Fibroblast of skin of left biceps (primary cell): ENCODE measurements at places on chromosomes 5 and 9.

- DNase-seq, result no peak
These were observed 228.0 kb upstream of the ADAMTSL1 start for GRCh38 chr9:18245911-18246310.

- no peak for DNase-seq
These were observed 467.8 kb downstream of the TMEM232 start for GRCh38 chr5:110258460-110259216.

- no peak for DNase-seq
These were observed 59.3 kb downstream of the GALNT10 start for GRCh38 chr5:154249826-154250225.

DNA sequence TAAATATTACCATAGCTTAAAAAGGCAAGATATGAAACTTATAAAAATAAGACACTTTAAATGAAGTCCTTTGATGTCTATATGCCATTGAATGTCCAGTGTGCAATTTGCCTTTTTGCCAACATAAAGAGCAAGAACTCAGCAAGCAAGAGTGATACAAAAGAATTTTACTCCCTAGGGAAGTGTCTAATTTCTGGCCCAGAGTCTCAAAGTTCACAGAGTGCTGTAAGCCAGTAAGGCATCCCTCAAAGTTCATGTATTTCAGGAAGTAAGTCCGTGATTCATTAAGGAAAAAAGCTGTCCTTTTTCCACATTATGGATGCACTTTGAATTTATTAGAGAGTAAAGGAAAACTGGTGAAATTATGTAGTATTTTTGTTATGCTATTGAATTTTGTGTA is 185.2 kb downstream of the CCDC171 start:
- no peak for DNase-seq

- no peak for DNase-seq
These were observed 563.9 kb downstream of the HTR1A start for GRCh38 chr5:63398346-63398745.

DNA sequence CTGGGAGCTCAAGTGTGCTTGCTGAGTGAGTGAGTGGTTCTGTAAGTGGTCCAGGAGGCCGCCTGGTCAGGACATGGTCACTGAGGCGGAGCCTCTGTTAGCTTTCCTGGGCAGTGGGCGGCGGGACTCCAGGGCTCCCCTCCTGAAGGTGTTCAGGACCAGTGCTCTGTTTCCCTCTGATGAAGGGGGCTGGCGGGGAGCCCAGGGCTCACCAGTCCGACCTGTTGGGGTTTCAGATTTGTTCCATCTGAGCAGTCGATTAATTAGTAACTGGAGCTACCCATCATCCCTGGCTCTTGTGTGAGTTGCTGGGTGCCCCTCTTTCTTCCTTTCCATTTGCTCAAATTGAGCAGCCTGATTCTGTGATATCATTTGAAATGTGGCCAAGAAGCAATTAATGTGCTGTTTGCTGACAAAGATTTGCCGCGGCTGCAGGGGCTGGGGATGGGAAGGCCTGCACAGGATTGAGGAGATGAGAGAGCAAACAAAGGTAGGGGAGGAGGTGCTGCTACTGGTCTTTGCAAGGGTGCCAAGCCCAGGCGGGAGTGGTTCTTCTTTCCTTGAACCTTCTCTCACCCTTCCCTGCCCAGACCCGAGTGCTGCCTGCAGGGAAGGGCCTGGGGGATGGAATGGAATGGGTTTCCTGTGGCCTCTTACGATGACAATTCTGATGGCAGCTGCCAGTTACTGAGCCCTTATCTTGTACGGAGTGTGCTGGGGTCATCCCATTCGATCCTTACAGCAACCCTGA is 92.8 kb upstream of the PITX1 start:
- no peak for DNase-seq

DNA sequence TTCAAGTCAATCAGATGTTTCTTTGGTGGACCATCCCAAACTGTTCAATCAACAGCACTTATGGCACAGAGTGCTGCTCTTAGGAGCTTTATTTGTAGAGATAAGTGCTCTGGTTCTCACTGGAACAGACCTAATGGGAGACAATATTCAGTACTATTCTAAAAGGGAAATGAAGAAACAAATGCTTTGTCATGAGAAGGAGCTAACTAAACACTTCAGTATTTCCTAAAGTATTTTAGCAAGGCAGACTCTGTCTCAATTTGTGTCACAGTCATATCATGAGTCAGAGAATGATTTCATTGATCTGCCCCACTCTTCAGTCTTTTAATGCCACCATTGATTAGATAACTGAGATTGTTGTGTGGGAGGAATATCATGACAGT is 175.3 kb downstream of the SLF1 start:
- DNase-seq, result no peak

DNA sequence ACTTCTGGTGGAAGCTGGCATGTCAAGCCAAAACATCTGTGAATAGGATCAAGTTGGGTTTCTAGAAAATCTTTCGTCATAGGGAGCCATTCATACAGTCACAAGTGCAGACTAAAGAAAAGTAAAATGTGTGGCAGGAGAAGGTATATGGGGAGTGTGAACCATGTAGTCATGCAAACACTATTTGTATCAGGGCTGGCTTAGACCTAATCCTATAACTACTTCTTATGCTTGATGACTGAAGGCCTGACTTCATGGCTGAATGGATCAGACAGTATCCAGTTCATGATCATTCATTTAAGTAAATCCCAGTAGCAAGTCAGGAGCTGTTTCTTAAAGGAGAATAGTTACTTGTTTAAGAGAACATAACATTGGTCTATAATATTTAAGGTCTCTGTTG is 63.8 kb upstream of the DAPK1 start:
- no peak for DNase-seq

DNA sequence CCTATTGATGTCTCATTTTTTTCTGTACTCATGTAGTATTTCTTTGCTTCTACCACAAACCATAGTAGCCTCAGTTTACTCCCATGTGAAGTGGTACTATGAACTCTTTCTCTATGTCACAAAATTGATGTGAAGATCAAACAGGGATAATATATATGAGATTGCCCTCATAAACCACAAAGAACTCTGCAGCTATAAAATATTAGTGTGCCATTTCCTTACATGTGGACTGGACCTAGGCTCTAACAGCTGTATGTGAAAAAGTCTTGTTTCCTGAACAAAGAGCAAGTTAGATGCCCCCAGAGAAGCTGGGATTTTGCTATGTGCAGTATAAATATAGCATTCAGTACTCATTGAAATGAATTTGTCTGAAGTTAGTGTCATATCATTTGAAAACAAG is 412.6 kb upstream of the ADAMTSL1 start:
- DNase-seq, result no peak

GRCh38 chr5:79931409-79931808 is 59.7 kb downstream of the MTX3 start:
- DNase-seq, result no peak

GRCh38 chr9:99607842-99608448 is 213.7 kb upstream of the NR4A3 start:
- DNase-seq, result no peak

- no peak for DNase-seq
These were observed 49.0 kb downstream of the ZNF462 start for GRCh38 chr9:106911951-106912350.

GRCh38 chr9:136710543-136710942 is 1.8 kb upstream of the DIPK1B start:
- no peak for DNase-seq

- DNase-seq, result no peak
These were observed 4.2 kb downstream of the CTXN3 start for GRCh38 chr5:127652952-127653611.

- DNase-seq, result no peak
These were observed 14.2 kb upstream of the TTLL11 start for GRCh38 chr9:122107291-122107805.

DNA sequence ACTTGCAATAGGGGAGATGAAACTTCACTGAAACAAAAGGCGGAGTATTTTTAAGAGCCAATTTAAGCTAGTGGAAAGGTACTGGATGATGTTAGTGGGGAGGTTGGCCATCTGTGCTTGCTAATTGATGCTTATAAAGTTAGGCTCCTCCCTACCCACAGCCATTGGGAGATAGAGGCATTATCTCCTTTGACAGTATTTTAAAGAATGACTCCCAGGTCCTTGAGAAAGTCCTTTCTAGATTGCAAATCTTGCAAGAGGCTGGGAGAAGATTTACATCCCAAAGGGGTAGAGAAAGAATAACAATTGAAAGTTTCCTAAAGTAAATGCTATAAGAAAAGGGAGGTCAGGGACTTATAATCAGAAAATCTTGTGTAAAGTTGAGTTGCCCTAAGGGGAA is 282.6 kb downstream of the BRINP1 start:
- no peak for DNase-seq

DNA sequence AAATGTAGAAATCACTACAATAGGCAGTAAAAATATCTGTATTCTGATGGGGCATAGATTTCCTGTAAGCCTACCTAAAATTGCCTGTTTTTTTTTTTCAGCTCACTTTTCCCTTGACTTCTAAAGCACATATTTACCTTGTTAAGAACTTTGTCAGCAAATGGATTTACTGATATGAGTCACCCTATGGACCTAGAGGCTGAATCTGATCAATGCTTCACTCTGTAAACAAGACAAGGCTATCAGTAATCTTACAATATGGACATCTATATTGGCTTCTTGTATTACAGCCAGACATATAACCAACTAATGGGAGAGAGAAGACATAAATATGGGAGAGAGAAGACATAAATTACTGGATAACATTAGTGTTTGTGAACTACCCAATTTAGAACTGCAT is 792.7 kb upstream of the CHD1 start:
- DNase-seq, result no peak

DNA sequence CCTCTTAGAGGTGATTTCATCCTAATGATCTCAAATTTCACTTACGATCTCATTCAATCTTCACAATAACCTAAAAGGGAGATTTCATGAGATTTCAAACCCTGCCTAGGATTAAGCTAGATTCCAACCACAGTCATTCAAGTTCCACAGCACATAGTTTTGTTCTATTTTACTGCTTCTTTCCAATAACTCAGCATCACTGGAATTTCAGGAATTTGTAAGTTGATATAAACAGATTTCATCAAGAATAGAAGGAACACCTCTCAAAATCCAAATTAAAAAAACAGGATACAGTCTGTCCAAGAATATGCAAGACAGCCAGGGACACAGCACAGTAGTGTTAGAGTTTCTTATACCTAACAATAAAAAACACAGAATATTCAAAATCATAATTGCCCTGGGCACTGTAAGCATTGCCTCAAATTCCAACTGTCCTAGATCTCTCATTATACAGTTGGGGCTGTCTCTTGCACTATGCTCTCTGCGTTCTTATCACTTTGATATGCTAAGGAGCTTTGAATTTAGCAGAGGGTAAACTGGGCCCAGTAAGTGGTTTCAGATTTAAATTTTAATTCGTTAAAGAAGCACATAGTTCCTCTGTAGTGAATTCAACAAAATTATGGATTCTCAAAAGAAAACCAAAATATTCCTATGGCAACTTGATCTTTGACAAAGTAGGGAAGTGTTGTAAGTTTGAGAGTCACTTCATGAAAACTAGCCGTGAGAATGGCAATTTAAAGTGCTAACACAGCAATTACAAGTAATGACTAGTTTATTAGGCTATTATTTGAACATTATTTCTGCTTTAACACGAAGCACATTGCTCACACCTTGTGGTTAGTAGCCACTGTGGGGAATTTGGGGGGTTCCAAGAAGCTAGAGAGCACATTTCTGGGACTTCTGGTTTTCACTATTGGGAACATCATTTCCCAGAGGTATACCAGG is 478.6 kb upstream of the C9orf72 start:
- peak; percentile 69 for DNase-seq

- DNase-seq, result no peak
These were observed 65.2 kb upstream of the PHF24 start for GRCh38 chr9:34892886-34893285.

GRCh38 chr5:402615-403359 is 40.2 kb upstream of the EXOC3 start:
- no peak for DNase-seq

GRCh38 chr9:34176089-34176488 is 2.8 kb upstream of the UBAP1 start:
- DNase-seq, result no peak

DNA sequence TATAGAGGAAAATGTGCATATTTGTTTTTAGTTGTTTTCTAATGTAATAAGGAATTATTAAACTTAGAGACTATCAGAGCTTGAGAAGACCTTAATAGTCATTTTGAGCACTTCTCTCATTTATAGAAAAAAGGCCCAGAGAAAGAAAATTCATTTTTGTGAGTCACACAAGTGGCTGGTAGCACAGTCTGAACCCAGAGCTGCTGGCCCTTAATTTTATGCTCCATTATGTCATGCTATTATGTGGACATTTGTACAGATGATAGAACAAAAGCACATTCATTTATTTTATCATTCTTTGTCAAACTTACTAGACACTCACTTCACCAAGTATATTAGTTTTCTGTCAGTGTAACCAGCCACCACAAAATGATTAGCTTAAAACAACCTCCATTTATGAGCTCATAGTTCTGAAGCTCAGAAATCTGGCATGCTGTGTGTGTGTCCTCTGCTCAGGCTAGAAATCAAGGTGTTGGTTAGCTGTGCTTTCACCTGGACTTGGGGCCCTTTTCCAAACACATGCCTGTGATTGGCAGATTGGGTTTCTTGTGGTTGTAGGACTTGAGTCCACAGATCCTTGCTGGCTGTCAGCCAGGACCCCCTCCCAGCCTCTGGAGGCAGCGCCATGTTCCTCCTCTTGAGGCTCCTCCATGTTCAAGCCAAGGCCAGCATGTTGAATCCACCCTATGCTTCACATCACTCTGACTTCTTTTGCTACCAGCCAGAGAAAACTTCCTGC is 188.9 kb downstream of the ARHGAP26 start:
- DNase-seq, result no peak

- DNase-seq, result no peak
These were observed 25.5 kb downstream of the GRAMD2B start for GRCh38 chr5:126448720-126449119.

- no peak for DNase-seq
These were observed 41.8 kb upstream of the KDM4C start for GRCh38 chr9:6715755-6716643.

GRCh38 chr5:149224282-149224681 is 47.4 kb upstream of the AFAP1L1 start:
- DNase-seq, result no peak

DNA sequence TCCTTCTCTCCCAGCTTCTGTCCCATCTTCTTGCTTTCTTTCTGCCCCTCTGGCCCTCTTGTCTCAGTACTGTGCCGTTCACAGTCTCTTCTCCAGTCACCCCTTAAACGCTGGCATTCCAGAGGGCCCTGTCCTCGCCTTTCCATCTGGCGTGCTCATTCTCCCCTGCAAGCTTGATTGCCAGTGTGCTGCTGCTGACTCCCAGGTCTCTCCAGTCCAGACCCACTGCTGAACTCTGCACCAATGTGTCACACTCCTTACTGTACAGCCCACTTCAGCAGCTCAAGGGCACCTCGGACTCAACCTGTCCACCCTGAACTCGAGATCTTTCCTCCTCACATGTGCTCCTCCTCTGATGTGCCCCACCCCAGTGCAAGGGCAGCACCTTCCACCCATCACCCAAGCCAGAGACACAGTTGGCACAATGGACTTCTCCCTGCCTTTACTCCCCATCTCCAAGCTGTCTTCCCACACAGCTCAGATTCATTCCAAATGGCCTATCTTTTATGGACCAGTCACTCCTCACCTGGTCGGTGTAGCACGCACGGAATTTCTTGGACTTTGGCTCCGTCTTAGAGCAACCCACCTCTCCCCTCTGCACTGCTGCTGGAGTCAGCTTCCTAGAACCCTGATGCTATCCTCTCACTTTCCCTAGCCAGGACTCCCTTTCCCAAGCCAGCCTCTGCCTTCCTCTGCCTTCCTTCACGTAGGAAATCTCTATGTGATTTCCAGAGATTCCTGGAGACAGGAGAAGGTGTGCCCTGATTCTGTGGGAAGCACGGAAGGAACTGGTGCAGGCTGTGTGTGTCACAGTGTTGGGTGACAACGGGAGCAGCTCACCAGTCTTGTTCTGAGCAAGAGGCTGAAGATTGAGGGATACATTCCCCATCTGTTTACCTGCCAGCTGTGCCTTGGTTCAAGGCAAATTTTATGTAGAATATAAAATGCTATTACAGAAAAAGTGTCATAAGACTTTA is 26.0 kb upstream of the SLC2A8 start:
- no peak for DNase-seq
